ENCODE measurements at places on chromosomes 1 and 21.
A peak's percentile ranks its signal among the peaks of the same experiment; 100 is the strongest.

- DNase-seq: peak; percentile 80
Observed at GRCh38 chr1:3066250-3066711, 2.7 kb upstream of the PRDM16 start.

DNA sequence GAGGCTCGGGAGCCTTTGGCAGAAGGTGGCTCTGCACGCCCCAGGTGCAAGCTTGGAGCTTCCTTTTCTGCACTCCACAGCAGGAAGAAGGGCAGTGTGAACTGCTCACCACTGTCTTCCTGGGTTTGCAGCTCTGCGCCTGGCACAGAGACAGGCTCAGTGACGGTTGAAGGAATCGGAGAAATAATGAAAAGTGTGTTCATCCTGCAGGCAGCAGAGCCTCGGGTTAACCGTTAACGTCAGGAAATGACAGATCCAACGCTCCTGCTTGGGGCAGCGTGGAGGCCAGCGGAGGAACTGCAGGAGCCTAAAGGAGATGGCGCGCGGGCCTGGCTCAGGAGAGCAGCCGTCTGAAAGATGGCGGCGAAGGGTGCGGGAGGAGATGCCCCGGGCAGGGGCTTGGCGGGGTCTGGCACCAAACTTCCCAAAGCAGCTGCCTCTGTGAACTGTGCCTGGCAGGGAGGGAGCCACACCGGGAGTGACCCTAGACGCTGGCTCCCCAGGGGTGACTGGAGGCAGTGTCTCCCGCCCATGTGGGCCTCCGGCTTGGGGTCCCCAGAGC is 10.9 kb upstream of the SAMD11 start:
- DNase-seq: peak; percentile 83

DNA sequence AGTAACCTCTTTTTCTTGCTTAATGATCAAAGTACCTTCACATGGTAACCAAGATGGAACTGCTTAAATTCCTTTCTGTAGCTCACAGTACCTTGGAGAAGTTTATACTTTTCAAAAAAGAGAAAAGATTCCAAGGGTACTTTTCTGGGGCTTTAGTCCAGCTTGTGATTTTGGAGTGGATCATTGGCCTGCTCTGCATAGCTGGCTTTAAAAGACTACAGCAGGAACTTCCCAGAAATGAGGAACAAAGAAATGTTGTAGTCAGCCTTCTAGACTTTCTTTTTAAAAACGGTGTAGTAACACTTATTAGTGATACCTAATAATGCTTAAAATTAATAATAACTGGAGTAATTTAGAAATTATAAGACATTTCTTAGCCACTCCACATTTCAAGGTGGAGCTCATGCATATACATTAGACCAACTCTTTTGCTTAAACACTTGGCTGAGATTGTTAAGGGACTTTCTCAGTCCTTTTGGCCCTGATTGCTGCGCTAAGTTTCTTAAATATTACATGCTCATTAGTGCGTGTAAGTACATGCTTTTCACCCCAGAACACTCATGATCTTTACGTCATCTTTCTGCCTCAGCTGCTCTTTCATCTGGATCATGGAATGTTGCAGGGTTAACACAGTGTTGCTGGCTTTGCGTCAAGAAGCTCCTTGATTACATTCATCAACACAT is 57.3 kb downstream of the SDCCAG8 start:
- no peak for DNase-seq

- DNase-seq: no peak
Observed at GRCh38 chr1:212482637-212483441, 50.1 kb downstream of the NENF start.

GRCh38 chr1:205262731-205263171 is 35.0 kb downstream of the TMCC2 start:
- no peak for DNase-seq

GRCh38 chr21:35159881-35160280 is 110.8 kb upstream of the RUNX1 start:
- DNase-seq: no peak

GRCh38 chr1:52554756-52555155 is 1.9 kb upstream of the TUT4 start:
- DNase-seq: no peak

DNA sequence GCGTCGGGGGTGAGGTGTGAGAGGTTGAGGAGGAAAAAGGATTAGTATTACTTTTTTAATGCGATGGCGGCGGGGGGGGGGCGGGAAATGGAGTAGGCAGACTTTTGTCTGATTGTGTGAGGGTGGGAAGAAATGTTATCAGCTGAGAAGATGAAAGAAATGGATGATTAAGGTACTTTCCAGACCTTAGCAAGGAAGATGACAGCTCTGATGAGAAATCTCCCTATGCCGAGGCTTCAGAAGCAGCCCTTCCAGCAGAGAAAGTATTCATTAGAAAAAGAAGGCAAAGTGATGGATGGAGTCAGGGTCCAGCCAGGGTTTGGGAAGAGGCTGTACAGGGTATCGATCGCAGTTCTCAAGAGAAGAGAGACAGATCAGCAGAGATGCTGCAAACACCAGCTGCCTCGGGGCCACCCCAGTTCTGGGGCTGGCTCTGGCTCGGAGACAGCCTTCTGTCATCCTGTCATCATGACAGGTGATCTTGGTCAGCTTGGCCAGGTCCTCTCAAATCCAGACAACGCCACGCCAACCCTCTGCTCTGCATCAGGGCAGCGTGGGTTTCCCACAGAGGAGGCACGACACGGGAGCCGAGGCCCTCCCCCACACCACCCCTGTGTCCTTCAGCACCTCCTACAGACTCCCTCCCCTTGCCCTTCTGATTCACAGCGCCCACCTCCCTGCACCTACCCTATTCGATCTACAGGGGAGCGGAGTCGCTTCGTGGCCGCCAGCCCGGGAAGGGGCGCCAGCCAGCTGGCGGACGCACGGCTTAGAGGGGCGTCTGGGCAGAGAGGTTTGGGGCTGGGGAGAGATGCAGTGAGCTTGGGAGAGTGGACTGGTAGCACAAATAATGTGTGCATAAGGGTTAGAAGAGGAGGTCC is 674 bp upstream of the ATXN7L2 start:
- DNase-seq: peak; percentile 8

- DNase-seq: no peak
Observed at GRCh38 chr1:94038511-94038910, 82.4 kb downstream of the ABCA4 start.

DNA sequence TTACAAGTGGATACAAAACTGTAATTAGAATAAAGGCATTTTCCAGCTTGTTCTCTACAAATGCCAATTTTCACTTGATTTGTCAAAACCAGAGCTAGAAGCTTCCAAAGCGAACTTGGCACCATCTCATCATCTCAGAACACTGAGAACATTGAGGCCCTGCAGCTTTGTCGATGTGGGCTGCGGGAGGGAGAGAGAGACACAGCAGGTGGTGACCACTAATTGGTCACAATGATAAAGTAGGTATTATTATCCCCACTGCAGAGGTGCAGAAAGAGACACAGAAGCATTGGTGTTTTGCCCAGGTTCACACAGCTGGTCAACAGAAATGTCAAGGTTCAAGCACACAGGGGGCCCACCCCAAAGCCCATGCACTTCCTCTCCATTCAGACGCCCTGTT is 72.2 kb upstream of the KRTAP19-8 start:
- no peak for DNase-seq

- peak; percentile 81 for DNase-seq
Observed at GRCh38 chr1:27668808-27669723, 2.9 kb downstream of the IFI6 start.

DNA sequence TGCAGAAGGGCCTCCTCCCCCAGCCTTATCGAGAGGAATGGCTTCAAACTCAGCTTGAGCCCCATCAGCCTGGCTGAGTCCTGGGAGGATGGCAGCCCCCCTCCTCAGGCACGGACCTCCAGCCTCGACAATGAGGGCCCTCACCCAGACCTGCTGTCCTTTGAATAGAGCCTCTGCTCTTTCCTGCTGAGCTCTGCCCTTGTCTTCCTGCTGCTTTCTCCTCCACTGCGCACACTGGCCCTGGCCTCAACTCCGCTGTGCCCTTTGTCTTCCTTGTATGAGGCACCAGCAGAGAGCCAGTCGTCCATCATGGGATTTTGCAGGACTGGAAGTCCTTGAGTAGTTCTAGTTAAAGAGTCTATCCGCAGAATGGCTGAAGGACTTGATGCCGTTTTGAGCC is 2.0 kb downstream of the C1orf226 start:
- DNase-seq: no peak

DNA sequence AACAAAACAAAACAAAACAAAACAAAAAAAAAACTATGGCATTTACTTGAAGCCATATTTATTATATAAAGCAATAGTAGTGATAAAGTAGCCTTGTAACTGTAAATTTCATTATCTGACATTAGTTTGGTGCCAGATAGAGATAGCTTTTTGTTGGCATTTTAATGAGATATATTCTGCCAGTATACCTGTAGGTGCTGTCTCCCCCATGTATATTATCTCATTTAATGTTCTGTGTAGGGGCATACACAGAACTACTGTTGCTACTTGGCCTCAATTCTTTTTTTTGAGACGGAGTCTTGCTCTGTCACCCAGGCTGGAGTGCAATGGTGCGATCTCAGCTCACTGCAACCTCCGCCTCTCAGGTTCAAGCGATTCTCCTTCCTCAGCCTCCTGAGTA is 67.4 kb downstream of the TMEM200B start:
- no peak for DNase-seq

DNA sequence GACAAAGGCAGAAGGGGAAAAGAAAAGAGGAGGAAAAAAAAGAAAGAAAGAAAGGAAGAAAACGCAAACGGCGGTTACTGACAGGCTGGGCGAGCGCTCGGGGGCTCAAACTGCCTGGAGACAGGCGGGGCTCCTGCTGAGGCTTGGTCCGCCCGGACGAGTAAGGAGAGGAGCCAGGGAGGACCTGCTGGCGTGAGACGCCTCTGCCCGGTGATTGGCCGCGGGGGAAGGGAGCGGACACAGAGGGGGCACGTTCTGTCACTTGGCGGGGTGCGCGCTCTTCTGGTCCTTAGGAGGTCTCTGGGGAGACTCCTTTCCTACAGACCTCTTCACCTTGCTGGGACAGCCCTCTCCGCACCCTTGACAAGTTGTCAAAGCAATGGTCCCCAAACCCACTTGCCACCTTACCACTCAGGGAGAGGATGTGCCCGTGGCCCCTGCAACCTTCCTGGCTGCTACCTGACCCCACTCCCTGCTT is 791 bp upstream of the PIK3R3 start:
- DNase-seq: no peak

DNA sequence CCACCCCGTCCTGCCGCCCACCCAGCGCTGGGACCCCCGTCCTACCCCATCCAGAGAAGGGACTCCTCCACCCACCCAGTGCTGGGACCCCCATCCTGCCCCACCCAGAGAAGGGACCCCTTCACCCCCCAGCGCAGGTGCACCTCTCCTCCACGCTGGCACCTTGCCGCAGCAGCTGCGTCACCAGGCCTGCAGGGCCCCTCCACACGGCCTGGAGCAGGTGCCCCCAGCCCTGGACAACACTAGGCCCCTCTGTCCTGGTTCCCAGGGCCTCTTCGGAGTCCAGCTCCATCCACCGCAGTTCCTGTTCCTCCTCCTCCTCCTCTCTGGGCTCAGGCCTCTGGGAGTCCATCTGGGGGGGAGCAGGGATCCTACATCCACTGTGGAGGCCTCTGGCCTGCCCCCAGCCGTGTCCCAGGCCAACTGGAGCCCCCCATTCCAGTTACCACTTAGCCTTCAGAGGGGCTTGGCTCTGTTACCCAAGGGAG is 378 bp downstream of the ANKRD65 start:
- no peak for DNase-seq

DNA sequence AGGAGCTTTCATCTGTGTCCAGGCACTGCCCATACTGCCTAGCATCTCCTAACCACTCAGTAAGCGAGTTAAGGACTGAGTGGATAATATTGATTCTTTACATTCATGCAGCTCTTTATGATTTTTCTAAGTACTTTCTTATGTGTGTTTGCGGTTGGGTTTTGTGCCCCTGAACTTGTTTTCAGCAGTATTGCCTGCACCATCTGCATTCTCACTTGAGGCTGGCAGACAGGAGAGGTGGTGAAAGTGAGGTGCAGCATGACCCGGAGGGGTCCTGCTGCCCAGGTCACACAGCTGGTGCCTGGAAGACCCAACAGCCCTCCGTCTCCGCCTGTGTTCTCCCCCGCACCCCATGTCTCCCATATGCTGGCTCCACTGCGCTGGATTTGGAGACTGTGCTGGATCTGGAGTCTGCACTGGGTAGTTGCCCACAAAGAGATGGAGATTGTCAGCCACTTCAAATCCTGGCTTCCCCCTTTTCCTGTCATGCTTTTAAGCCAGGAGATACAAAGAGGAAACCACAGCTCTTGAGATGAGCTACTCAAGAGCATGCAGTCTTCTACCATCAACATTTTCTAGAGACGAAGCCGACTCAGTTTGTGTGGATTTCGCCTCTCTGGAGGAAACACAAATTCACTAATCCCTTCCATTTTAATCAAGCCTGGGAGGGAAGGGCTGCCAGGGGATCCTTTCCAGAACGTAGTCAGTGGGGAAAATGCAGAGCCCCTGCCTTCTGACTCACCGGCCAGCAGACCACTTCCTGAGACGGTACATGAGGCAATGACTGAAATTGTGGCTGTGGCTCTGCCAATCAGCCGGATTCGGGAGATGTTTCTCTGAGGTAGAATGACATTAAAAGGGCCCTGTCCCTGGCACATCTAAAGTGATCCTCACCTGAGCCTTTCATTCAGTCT is 71.7 kb upstream of the ANGPTL1 start:
- DNase-seq: no peak

DNA sequence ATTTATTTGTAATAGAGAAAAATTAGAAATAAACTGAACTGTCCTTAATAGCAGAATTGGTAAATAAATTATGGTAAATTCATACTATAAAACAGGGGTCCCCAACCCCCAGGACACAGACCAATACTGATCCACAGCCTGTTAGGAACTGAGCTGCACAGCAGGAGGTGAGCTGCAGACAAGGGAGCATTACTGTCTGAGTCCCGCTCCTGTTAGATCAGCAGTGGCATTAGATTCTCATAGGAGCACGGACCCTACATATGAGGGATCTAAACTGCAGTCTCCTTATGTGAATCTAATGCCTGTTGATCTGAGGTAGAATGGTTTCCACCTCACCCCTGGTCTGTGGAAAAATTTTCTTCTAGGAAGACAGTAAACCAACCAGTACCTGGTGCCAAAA is 7.5 kb downstream of the WDR47 start:
- no peak for DNase-seq

DNA sequence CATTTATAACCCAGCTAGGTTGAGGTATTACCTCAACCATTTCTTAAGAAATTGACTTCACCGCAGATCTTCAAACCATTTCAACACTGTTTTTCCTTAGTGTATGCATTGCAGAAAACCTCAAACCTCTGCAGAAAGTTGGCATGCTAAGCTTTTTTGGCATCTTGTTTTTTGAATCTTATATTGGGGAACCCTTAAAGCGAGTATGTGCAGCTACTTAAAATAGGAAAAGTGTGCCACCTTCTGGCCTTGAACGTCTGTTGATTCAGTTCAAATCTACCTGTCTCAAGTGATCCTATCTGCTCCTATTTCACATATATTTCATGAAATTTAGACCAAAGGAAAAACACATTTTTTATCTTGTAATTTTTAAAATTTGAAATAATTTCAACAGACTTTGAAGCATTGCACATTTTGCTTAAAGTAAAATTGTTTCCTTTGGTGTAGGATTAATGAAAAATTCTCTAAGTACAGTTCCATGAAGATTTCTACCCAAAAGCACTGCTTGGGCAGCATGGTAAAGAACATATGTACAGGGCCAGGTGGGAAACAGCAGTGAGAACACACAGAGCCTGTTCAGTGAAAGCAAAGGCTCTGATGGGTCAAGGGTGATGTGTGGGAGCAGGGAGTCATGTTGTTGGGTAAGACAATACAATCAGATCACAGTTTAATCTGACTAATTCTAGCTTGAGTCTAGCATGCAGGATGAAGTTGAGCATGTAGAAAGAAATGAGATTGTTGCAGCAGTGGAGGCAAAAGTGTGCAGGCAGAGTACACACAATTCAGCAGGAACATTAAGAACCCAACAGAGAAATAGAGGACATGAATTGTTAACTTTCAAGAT is 17.2 kb downstream of the HENMT1 start:
- DNase-seq: peak; percentile 61

GRCh38 chr1:23492132-23492720 is 8.2 kb upstream of the ASAP3 start:
- DNase-seq: no peak
